Nucleus accumbens (tissue), 56 donors: ENCODE measurements at places on chromosomes 5 and 9.

DNA sequence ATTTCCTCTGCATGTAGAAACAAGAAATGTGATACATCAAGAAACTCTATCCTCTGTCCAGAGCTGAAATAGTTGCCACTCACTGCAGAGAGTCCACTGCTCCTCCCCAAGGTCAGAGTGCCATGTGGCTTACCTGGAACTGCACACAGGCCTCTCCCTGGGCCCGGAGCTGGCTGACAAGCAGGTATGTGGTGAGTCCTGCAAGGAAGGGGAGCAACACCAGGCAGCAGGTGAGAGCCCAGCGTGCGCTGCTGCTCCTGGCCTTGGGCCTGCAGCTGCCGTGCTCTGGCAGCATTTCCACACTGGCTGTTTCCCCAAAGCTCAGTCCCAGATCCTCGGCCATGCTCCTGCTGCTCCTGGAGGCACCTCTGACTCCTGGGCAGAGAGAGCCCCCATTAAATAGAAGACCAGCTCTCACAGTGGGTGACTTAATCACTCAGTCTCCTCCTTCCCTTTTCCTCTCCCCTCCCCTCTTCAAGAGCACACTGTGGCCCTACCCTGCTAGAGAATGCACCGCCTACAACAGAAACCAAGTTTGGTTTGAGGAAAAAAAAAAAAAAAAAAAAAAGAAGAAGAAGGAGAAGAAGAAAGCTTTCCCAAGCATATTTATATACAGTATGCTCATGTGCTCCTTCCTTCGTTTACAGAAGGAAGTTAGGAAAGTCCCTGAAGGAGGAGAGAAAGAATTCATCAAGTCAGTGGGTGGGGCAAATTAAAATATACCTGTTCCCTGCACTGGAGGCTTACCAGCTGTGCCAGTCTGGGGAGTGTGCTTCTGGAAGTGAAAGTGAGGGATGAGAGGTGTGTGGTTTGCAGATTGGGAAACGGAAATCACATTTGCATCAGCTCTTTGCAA is at the start of gene TNFSF15:
Gene TNFSF15, minus strand, starts transcription at position 370 of the 856 bp plus-strand sequence. Its CDS starts 27 bp downstream, at position 343.
- no peak for DNase-seq

DNA sequence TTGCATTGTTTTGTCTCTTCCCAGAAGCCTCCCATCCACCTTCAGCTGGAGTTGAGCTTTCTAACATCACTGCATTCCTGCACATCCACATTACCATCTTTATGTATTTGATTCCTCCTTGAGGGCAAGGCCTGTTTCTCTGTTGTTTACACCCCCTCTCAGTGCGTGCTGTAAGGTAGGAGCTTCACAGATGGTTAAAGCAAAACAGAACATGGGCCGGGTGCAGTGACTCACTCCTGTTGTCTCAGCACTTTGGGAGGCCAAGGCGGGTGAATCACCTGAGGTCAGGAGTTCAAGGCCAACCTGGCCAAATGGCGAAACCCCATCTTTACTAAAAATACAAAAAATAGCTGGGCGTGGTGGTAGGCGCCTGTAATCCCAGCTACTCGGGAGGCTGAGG is 110.9 kb downstream of the KCNIP1 start:
- no peak for DNase-seq

GRCh38 chr5:16179936-16180788 is 571 bp upstream of the MARCHF11 start:
- no peak for DNase-seq

- no peak for DNase-seq
These were observed 30.4 kb upstream of the FABP6 start for GRCh38 chr5:160198841-160199409.

GRCh38 chr9:111630182-111630963 is 761 bp upstream of the DNAJC25 start:
- peak; percentile 2 for DNase-seq

DNA sequence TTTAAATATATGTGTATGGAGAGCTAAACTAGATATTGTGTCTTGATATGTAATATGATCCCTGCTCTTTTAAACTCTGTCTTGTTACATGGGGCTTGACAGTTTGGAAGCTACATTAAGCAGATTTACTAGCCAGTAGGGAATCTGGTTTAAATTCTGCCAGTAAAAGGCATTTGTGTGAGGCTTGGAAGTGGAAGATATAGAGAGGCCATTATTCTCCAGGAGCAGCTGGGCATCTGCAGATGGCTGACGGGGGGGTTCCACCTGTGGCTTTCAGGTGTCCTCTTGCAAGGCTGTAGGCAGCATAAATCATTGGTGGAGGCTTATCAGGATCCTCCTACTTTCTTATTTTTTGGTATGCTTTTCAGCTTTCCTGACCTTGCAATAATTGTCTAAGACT is 179.1 kb upstream of the FBXL7 start:
- DNase-seq, result peak; percentile 5

GRCh38 chr9:34179213-34180136 is 632 bp downstream of the UBAP1 start:
- no peak for DNase-seq

DNA sequence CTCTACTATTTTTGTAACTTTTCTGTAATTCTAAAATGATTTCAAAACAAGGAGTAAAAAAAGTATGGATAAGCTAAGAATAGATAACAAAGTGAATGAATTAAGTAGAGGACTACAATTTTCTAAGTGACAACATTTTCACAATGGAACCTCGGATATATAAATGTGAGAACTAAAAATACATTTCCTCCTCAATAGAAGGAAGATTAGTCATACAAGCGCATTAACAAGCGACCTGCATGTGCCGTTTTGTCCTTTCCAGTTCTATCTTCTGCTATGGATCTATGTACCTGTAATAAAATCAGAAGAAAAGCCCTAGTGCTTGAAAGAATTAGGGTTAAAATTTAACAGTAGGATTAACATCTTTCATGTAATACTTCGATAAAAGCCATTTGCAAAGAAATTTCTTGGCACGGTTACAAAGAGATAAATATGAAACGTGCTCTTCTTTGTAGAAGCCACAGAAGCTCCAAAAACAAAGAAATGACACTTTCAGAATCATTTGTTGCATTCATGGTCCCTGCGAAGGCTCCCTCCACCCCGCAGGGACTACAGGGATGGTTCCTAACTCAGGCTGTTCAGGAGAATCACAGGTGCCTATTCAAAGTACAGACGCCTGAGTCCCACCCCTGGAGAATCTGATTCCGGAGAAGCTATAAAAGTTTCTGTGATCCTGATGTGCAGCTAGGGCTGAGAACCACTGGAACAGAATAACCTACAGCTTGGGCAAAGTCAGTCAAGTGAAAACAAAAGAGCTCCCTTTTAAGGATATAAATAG is 216.6 kb upstream of the EFNA5 start:
- DNase-seq, result no peak

GRCh38 chr9:125536167-125536772 is 170.7 kb downstream of the MAPKAP1 start:
- DNase-seq, result no peak

- DNase-seq, result no peak
These were observed 49.4 kb downstream of the NEURL1B start for GRCh38 chr5:172690258-172691075.

- DNase-seq, result no peak
These were observed 20.3 kb upstream of the THG1L start for GRCh38 chr5:157710882-157711281.

- no peak for DNase-seq
These were observed 212.9 kb downstream of the ARRDC3 start for GRCh38 chr5:91170266-91170665.

- no peak for DNase-seq
These were observed 468.2 kb upstream of the KIF2A start for GRCh38 chr5:61837788-61838187.

- DNase-seq, result no peak
These were observed 8.7 kb upstream of the SEMA6A start for GRCh38 chr5:116583085-116583861.

DNA sequence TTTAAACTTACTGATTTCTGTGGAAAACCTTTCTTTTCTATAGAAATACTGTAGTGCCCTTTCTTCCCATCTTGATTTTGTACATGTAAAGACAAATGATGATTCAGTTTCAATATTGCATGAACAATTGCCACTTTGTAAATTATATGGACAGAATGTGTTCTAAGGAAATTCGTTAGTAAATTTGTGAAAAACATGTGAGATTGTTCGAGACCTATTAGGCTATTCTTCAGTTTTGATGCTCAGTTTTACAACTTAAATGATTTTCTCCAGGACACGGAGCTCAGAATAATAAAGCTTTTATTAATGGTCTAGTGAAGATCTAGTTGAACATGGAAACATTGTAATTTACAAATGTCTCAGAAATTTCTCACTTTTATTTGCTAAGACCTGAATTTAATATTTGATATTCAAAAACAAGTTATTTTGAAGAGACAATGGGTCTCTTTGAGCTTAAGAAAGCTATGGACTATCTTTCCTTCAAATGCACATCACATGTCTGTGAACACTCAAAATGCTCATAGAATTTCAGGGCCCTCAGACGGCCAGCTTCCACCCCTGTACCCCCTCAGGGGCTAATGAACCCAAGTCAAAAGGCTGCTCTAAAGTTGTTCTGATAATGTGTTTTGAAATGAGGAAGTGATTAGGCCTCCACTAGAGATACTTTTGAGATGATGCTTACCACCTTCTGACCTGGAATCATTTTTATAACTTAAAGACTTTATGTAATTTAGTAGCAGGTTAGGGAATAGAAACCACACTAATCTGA is 54.1 kb upstream of the FSD1L start:
- no peak for DNase-seq

GRCh38 chr9:135729480-135729879 is 27.5 kb downstream of the KCNT1 start:
- DNase-seq, result no peak

DNA sequence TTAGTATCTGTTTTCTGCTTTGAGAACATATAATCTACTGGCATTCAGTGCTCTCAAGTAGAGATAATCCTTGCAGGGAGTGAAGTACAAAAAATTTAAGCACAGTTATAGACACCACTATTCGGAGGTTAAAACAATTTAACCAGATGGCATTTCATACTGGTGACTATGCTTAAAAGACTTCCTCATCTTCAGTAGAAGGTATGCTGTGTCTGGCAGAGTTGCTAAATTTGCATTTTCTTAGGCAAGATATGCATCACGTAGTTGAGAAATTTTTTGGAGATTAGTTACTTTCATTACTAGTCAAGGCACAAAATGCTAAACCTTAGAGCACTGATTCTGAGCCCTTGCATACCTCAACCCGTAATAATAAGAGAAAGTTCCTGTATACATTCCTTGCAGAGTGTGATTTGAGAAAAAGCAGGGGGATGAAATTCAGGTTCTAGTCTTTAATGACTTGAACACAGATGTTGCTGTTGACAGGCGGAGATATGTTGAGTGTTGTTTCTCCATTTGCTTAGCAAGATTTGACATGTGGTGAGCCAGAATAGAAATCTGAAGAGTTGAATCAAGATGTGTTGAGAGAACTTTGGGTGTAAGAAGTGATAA is 70.8 kb upstream of the STARD4 start:
- no peak for DNase-seq

GRCh38 chr5:98593418-98593817 is 180.0 kb upstream of the RGMB start:
- no peak for DNase-seq

DNA sequence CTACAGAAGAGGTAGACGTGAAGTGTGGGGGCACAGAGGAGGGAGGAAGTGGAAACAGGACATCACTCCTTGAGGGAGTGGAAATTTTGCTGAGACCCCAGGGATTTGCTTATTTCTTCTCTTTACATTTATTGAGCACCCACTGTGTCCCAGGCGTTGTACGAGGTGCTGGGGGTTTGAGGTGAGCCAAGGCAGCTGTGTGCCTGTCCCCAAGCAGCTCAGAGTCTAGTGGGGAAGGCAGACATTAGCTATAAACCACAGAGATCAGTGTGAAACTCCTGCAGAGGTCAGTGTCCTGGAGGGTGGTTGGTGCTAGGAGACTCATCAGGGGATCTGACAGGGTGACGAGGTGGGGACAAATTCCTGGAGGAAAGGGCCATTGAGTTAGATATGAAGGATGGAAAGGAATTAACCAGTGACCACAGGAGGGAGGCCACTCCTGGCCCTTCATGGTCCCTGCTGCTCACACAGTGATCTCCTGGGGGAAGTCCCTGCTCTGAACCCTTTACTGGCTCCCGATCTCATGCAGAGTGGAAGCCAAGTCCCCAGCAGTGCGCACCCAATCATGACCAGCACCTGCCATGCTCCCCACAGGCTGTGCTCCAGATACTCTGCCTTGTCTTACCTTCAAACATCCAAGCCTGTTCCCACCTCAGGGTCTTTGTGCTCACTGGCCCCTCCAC is 3.4 kb upstream of the CXCL14 start:
- no peak for DNase-seq

DNA sequence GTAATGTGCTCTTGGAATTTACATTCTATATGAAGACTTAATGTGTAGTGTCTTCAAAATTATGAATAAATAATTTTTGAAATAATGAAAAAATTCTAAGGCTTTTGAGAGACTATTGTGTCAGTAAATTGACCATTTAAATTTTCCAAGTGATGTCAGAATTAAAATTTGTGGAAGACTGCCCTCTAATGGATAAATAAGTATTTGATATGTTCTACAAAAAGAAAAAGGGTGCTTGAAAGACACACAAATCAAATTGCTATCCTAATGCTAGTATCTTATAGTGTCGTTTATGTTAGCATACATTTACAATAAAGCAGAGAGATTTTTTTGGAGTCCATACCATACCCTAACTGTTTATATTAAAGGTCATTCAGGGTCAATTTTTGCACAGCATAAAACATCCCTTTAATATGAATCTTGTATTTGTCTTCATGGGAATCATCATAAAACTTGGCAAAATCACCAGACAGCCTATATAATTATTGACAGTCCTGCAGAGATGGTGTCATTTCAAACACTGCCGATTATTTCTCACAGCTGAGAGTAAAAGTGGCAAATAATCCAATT is 120.8 kb upstream of the SLC27A6 start:
- no peak for DNase-seq

- no peak for DNase-seq
These were observed 38.9 kb downstream of the MFAP3 start for GRCh38 chr5:154077696-154078095.

DNA sequence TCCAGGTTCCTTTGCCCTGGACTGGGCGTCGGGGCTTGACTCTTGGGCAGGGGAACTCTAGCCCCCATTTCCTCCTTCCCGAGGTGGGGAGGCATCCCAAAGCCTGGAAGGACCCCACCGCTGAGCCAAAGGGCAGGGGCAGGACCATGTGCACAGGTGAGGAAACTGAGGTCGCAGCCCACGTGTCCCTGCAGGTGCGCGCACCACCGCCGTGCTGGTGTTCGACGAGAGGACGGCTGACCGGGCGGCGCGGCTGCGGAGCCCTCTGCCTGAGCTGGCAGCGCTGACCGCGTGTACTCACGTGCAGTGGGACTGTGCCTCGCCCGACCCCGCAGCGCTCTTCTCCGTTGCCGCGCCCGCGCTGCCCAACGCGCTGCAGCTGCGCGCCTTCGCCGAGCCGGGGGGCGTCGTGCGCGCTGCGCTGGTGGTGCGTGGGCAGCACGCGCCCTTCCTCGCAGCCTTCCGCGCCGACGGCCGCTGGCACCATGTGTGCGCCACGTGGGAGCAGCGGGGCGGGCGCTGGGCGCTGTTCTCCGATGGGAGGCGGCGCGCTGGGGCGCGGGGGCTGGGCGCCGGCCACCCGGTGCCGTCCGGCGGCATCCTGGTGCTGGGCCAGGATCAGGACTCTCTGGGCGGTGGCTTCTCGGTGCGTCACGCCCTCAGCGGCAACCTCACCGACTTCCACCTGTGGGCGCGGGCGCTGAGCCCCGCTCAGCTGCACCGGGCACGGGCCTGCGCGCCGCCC is 2.8 kb downstream of the ADGRD2 start:
- no peak for DNase-seq

GRCh38 chr9:99745085-99745484 is 76.6 kb upstream of the NR4A3 start:
- no peak for DNase-seq

- no peak for DNase-seq
These were observed 99.3 kb downstream of the ITGA1 start for GRCh38 chr5:52887066-52887465.
